ENCODE measurements at places on chromosomes 6 and 20. TPM values are rescaled to one million over a fixed set of nuclear protein-coding genes. Genes with fewer than 3 reads are reported as not detected.
A peak's percentile ranks its signal among the peaks of the same experiment; 100 is the strongest.

GRCh38 chr20:18802012-18802634 lies 11.5 kb upstream of the SCP2D1 start:
- DNase-seq: no peak

GRCh38 chr6:31531162-31531561 lies 2.4 kb downstream of the MCCD1 start:
- no peak for DNase-seq

DNA sequence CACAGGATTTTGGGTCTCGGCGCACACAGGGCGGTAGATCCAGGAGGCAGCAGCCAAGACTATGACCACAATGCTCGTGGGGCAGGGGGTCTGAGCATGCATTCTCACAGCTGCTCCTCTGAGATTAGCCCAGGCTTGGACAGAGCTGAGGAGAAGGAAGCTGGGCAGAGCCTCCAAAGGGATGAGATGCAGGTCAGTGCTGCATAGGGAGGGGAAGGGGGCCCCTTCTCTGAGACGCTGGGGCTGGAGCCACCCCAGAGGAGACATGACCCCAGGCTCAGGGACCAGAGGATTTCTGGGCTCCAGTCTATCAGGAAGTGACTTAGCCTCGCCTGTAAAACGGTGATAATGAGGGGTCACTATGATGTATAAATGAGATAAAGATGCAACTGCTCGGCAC lies 93.9 kb downstream of the BFSP1 start:
- DNase-seq: no peak

DNA sequence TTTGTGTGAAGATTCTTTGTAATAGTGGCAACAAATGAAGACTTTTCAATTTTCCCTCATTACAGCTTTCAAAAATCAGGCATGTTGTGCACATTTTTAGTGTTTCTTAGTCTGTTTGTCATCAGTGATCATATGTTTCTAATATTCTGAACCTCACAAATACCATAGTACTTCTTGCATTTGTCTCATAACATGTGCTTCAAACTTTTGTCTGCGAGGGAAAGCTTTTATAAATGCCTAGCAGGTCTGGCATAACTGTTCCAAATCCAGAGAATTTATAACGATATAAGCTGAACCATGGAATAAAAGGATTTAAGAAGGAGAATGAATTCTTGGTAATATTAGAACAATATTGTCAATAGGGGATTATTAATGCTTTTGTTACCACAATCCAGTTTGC lies 670.2 kb downstream of the RFPL4B start:
- DNase-seq: no peak

DNA sequence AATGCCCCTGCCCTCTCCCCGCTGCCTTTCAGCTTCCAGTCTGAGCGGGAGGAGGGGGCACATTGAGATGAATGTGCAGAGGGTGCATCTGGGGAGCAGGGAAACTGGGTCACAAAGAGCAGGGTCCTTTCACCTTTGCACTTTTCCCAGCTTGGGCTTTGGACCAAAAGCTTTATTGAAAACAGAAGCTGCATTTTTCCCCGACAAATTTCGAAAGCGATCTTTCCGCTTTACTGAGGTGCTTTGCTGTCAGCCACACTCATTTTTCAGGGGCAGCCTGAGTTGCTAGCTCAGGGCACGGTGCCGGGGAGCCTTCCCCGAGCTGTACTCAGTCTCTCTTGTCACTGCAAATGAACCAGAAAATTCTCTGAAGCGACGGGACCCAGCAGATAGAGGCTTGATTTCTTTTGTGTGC lies 283.7 kb upstream of the SOX4 start:
- no peak for DNase-seq

GRCh38 chr6:39530201-39530759 lies 194.9 kb downstream of the KIF6 start:
- DNase-seq: no peak

DNA sequence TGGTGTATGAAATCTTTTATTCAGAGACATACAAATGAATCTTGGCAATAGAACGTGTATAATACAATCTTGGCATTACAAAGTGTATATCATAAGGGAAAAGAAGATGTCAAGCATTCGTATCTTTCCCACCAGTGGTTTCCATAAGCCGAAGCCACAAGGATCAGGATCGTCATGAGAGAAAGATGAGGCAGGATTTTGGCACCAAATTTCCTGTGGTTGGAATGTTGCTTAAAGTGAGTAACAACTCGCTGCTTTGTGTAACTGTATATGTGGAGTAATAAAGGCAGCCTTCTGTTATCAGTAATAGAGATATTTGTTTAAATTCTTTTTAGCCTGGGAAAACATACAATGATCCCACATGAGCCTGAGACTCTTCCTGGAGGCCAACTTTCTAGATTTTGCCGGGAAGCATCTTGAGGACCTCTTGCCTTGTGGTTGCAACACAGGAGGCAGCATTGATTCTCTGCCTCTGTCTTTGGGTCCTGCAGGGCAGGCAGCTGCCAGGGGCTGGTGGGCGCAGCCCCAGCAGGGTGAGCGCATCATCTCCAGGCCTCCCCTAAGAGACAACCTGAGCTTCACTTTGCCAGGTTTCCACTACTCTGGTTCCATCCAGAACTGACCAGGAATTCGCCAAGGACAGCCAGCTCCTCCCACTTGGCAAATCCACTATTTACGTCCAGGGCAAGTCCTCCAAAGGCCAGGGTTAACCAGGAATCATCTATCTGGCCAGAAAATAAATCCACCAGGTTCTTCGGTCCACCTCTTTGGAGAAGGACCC lies 230.9 kb upstream of the SULF2 start:
- DNase-seq: no peak

DNA sequence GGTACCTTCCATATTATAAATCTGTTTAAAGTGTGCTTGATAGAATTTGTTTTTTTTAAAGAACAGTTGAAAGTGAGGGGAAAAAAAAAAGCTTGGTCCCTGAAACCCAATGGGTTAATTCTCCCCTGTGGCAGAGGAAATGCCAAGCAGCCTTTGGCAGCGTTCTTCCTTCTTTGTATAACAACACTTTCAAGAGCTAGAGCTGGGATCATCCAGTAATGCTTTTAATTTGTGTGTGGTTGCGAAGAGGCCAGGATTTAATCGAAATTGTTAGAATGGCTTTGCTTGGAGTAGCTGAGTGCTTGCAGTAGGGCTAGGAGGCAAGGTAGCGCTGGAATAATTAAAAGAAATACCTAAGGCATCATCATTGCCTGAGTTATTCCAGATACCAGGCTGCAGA lies 692.0 kb downstream of the DHX35 start:
- no peak for DNase-seq

DNA sequence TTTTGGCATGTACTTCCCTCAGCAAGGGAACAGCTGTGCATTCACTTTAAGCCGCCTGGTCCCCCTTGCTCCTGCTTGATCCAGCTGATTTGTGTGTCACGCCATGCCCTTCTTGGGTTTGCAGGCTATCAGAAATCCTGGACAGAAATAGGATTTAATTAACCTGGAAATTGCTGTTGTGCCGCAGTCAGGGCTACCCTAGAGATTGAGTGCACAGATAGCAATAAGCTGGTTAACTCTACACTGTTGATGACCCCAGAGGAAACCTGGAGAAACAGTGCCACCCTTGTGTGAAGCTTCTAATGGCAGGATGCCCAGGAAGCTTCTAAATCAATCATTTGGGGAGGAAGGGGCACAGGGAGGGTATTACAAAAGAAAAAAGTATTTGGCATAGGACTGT lies 199.0 kb downstream of the JARID2 start:
- DNase-seq: no peak

GRCh38 chr20:13659288-13659687 lies 20.6 kb upstream of the TASP1 start:
- no peak for DNase-seq

DNA sequence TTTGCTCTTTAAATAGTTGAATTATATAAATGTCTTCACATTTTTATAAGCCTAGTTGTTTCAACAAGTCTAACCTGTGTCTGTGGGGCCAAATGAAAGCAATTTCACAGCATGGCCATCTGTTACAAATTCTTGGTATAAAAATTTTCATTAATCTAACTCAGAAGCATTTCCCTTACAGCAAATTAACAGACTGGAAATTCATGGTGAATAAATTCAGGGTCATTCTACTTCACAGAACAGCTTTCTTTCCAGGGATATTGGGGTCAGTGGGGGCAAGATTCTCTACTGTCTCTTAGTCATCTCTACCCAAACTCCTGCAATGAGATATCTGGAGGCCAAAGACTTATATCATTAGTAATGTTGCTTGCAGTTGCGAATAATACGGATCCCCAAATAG lies 352.1 kb downstream of the MMUT start:
- DNase-seq: no peak

GRCh38 chr6:152695372-152696045 lies 2.2 kb upstream of the MYCT1 start:
- no peak for DNase-seq

DNA sequence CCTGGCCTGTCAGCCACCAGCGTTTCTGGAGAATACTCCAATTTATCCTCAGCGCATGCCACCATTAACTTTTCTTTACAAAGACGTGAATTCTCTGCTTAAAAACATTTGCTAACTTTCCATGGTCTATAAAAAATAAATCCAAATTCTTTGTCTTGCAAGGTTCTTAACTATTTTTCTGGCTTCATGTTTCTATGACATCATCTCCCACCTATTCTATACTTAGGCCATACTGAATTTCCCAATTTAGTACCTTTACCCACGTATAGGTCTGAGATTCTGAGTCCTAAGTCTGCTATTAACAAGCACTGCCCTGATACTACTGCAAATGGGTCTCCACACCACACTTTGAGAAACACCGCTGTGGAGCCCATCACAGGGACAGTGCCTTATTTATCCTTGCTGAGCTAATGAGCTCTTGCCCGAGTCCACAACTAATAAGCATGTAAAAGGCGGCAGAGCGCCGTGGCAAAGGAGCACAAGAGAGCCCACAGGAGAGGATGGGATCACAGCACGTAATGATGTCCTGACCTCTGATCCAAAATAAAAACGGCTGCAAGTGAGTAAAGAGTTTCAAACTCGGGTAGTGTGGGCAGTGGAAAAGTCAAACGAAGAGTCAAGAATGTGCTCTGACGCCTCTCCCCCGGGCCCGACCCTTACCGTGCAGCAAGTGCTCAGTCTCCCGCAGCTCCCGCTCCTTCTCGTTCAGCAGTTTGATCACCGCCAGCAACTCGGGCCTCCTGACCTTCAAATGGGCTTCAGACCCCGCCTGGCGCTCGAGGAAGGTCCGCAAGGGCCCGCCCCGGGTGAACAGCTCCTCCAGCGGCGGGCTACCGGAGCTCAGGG lies 519 bp downstream of the MTRF1L start:
- DNase-seq: peak; percentile 5

SIGLEC1 gene
- not detected for total RNA-seq

MOXD1 gene
- total RNA-seq: 0.29 TPM

SYCP2 gene
- total RNA-seq: 4.8 TPM

IMPG1 gene
- not detected for total RNA-seq

ZNF391 gene
- 0.44 TPM for total RNA-seq

VIP gene
- not detected for total RNA-seq

HLA-DQB1 gene
- total RNA-seq: 4.7 TPM

Data from activated T-helper 1 cell treated with anti-CD3 and anti-CD28 coated beads, Interleukin-12 subunit alpha, Interleukin-12 subunit beta, Interleukin-2, Interleukin-4 antibody, amounts not matched to agents 30 ng/mL and 10 ng/mL and 1 ng/mL, durations not matched to agents 14 hours and 24 hours and 36 hours (primary cell).